Stimulated activated CD4-positive, alpha-beta T cell treated with anti-CD3 and anti-CD28 coated beads, Interleukin-1b, Interleukin-23, amount 100 ng/mL, for 4 hours (primary cell): ENCODE measurements at places on chromosomes 6 and 20.

DNA sequence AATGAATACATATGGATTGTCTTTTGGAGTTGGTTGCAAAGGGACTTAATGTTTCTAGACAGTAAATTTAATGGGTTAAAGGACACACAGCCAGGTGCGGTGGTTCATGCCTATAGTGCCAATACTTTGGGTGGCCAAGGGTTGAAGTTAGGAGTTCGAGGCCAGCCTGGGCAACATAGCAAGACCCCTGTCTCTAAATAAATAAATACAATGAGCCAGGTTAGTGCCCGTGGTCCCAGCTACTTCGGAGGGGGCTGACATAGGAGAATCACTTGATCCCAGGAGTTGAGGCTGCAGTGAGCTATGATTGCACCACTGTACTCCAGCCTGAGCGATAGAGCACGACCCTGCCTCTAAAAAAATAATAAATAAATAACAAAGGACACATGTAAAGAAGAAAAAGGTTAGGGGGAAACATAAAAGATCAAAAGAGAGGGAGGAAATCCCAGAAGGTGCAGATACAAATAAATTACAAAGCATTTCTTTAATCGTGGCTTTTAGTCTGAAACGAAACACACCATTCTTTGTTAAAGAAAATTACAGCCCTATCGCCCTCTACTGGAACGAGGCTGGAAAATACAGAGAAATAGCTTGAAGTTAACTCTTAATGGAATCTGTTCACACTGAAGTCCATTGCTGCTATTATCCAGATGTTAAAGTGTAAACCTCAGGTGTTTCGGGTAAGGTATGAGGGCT lies 42.6 kb upstream of the SCML4 start:
- no peak for DNase-seq

GRCh38 chr6:77292564-77293546 lies 170.4 kb downstream of the HTR1B start:
- DNase-seq: no peak

DNA sequence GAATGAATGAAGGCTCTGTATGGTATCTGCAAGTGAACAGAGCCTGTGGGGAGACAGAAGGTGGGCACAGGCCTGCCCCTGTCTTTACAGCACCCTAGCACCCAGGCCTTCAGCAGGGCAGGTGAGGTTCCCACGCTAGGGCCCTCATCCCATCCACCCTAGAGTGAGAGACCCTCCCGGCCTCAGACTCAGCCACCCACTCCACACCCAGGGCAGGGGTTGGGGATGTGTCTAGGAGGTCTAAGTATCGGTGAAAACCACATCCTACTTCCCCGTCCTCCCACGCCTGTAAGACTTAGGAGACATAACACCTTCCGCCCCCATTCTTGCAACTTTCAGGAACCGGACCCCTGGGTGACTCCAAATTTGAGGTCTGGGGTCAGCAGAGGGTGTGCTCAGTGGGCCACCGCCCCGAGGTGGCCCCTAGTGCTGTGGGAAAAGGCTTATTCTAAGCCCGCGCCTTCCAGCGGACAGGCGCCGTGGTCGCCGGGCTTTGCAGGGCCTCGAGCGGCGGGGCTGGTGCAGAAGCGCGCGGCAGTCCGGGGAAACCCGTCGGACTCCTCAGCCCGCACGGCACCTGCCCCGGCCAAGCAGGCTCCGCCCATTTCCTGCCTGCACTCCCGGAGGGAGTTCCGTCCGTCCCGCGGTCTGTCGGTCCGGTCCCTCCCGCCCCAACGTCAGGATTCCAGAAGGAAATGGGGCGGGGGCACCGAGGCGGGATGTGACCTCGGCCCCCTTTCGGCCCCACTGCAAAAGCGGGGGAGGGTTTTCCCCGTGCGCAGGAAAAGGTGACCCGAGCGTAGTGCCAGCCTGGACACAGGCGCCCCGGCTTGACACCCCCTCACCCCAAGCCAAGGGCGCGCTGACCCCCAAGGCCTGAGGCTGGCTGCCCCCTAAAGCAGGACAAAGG lies 868 bp downstream of the SAMD10 start:
- no peak for DNase-seq

DNA sequence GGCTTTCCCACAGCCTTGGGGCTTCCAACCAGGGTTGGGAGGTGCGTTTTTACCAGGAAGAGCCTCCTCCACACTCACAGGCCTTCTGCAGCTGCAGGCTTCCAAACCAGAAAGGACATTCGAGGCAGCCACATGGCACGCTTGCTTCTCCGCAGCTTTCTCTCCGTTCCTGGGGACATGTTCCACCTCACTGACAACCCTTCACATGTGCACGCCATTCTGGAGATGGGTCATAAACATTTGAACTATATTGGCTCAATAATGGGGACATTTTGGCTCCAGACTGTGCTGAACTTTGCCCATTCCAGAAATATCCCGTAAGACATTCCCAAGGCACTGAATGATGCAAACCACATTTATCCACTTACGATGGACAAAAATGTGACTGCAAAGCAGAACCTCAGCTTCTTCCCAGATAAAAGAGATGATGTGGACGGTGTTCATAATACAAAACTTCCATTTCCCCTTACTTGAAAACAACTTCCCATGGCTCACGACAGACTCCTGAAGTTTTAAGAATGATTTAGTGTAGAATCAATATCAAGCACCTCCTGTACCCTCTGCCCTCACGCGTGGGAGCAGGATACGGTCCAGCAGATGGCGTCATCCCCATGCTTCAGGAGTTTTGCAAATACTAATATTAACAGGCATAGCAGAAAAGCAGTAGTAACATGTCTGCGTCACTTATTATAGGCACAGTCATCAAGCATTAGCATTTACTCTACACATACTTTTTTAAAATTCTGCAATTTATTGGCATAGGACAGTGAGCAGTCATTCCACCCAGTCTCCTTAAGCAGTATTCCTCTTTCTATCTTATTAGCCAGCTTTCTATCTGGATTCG lies 25.4 kb upstream of the FOXF2 start:
- no peak for DNase-seq

DNA sequence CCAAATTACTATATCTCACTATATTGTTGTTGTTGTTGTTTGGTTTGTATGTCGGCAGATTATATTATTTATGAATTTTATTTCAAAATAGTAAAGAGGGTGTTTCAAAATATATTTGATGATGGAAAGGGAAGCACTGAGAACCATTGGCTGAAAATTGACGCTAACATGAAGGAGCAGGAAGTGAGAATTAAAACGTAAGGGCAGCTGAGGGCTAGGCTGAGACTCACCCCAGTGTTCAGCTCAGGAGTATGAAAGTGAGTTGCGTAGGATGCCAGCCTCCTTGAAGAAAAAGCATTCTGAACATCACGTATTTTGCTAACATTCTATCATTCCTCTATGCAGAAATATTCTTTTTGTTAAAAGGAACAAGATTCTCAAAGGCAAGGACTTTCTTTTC lies 10.7 kb upstream of the IPCEF1 start:
- no peak for DNase-seq
